Stimulated activated CD4-positive, alpha-beta T cell treated with anti-CD3 and anti-CD28 coated beads, Interleukin-15, amount 100 ng/mL, for 1 hour (primary cell): ENCODE measurements at places on chromosomes 3 and 15.

DNA sequence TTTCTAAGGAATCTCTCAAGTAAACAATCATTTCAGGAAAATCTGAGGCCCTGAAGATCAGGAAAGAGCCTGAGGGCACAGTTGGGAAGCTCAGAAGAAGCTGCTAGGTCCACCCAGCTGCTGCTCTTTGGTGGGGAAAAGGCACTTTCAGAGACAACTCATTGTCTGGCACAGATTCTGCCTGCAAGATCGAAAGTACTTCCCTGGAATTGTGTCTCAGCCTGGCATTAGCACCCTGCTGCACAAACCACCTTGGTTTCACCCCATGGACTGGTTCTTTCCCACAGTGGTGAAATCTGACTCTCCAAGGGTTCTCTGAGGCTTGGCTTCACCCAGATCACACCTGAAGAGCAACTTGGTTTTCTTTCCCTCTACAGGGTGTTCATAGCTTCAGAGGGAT is 18.7 kb downstream of the THRB start:
- no peak for DNase-seq

GRCh38 chr3:71578054-71578751 is 5.3 kb downstream of the FOXP1 start:
- no peak for DNase-seq

GRCh38 chr15:41572866-41573265 is 13.9 kb downstream of the TYRO3 start:
- no peak for DNase-seq

DNA sequence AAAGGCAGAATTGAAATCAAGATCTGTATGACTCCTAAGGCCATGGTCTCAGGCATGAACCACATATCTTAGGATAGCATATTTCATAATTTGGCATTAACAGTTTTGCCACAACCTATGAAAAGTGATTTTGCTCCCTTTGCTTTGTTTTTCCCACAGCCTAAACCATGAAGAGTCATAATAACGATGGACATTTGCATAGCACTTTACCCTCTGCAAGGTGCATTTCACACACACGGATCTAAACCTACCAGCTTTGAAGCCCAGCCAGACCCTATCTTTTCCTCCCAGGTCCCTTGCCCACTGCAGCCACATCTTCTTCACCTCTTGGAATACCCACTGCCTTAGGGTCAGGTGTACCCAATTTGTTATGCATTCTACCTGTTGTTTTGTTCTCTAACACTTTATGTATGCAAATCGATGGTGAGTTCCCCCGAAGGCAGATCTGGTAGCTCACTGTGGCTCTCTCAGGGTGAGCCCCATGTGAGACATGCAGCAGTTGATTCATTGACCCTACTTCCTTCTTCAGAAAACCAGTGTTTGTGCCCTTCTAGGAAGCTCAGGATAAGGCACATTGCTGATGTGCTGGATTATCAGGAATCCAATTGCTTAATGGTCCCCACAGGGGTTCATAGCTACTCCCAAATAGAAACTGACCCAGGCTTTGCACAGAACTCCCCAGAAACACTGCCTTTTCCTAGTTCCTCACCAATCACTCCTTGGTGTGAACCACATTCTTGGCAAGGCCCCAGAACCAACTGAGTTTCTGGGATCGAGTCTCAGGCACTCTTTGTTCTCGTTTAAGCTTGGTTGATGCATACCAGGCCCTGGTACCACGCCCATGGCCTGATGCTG is 8.7 kb downstream of the ARHGAP31 start:
- no peak for DNase-seq

DNA sequence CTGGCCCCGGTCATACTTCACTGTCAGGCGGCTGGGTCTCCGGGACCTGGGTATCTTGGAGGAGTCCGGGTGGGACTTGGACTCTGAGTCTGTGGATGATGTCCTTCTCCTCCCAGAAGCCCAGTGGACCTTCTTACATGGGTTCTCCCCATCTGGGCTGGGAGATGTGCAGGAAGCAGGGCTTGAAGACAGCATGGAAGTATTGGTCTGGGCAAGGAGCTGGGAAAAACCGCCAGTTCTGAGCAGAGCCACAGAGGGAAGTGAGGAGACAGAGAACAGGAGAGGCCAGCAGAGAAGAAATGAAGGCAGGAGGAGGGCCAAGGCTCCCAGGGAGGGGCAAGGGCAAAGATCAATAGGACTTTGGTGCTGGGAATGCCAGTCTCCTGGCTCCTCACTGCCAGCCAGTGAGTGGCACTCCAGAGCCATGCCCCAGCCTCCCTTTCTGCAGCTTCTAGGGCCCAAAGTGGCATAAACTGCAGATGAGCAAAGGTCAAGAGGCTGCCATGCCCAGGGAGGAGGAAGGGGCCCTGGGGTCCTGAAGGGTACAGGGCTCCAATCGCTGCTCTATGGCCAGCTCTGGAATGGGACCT is at the start of gene PPP1R14D:
Gene PPP1R14D (minus strand): TSS at position 262 of the 590 bp plus-strand sequence. CDS start 67 bp downstream, at position 195.
- no peak for DNase-seq

DNA sequence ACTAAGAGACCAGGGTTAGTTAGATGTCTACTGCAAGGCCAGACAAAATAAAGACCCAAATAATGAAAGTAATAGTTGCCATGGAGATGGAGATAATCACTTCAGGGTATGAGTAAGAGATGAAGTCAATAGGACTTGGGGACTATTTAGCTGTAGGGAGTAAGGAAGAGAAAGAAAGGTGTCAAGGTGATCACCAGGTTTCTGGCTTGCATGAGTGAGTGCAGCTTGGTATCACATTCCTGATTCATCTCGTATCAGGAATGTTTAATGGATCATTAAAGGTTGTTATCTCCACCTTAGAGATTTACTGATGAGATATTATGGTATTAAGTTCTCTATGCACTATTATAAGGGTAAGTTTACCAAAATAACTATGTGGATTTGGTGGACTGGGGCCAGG is 357.4 kb upstream of the ATP11B start:
- no peak for DNase-seq

GRCh38 chr3:61414456-61414855 is 146.9 kb upstream of the PTPRG start:
- no peak for DNase-seq

DNA sequence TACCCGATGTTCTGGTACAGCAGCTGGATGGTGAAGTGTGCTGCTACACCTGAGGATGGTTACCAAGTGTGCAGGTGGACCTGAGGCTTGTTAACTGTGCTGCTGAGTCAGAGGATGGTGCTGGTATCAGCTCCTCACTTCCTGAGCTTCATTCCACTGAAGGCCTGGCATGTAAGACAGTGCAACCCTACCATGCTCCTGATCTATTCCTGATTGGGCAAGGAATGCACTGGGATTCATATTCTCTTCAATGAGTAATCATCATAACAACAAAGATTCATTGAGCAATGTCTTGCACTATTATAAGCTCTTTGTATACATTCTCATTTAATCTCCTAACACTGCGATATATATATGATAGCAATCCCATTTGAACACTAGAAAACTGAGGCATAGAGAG is 62.9 kb upstream of the THSD4 start:
- no peak for DNase-seq

DNA sequence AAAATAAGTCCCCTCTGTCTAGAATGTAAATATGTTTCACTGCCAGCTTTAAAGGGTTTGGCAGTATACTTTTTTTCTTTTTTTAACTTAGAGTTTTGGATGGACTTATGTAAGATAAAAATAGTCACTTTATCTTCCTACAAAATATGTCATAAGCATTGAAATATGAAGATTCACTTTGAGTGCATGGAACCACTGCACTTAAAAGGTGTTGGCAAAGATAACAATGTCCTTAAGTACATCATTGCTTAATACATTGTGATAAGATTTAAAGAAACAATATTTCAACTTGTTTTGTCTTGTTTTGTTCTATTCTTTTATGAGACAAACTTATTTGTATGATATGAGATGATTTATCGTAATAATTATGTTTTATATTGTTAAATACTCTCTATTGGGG is 66.3 kb upstream of the NAALADL2 start:
- DNase-seq = no peak

- DNase-seq = no peak
These were observed 23.5 kb upstream of the LRTM1 start for GRCh38 chr3:54951405-54951804.

- no peak for DNase-seq
These were observed 214.6 kb upstream of the MDFIC2 start for GRCh38 chr3:70527026-70527425.

GRCh38 chr15:69929905-69930630 is 167.6 kb downstream of the TLE3 start:
- no peak for DNase-seq

DNA sequence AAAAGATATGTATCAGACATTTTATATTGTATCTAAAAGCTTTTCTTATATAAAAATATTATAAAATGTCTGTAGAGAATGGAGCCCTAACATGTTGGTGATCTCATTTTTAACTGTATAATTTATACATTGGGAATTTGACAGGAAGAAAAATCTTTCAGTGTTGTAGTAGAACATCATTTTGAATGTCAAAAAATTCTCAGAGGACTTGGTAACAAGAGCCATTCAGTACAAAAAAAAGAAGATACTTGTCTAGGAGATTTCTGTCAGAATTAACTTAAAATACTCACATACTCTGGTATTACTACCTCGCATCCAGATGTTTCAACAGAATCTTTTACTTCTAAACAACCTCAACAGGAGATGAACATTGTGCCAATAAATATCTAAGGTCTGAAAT is 1277.9 kb downstream of the ROBO2 start:
- no peak for DNase-seq

DNA sequence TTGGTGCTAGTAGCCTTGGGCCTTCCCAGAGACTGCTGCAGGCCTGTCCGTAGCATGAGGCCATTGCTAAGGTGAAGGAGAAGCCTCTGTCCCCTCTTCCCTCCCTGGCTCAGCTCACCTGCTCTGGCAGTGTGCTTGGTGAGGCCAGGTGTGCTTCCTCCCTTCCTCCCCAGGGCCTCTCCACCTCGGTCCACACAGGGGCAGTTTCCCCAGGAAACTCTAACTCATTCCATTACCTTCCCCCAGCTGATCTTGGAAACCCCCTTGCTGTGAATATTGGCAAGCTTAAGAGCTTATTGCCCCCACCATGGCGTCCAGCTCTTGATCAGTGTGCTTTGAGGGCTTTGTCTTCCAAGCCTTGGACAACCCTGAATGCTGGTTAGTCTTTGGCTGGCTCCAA is 52.7 kb downstream of the ZNF445 start:
- no peak for DNase-seq

DNA sequence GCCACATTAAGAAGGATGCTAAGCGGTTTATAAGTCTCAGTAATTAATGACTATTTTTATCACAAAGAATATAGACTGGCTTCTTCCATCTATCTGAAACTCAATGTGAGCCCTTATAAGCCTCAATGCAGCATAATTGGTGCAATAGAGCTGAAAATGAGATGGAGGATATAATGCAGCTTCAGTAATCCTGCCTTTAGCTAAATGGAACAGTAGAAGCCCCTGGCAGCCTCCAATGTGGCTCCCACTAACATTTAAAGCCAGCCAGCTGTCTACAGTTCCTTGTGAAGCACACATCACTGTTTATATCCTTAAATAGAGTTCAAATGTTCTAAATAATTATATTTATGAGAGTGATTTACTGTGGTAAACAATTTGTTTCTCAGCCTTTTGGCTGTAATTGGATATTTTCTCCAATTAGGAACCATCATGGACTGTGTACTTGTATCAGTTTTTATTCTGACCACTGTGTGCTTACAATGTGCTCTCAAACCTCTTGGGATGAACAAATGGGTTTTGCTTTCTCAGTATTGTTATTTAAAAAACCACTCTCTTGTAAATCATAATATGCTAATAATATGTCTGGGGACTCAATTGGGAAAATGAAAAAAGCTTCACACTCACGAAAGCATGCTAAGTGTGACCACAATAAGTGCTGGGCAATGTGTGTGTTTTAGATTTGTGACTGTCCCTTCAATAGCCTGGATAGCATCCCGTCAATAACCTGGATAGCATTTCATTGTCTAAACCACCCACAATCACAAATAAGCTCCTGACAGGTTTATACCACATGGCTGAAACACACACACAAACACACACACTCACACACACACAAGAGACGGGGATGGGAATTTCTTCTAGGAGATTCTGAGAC is 366.6 kb downstream of the GBE1 start:
- no peak for DNase-seq

GRCh38 chr3:112670824-112671223 is 29.9 kb upstream of the CCDC80 start:
- DNase-seq = no peak

- DNase-seq = no peak
These were observed 310.3 kb downstream of the FGF12 start for GRCh38 chr3:192417017-192417416.

DNA sequence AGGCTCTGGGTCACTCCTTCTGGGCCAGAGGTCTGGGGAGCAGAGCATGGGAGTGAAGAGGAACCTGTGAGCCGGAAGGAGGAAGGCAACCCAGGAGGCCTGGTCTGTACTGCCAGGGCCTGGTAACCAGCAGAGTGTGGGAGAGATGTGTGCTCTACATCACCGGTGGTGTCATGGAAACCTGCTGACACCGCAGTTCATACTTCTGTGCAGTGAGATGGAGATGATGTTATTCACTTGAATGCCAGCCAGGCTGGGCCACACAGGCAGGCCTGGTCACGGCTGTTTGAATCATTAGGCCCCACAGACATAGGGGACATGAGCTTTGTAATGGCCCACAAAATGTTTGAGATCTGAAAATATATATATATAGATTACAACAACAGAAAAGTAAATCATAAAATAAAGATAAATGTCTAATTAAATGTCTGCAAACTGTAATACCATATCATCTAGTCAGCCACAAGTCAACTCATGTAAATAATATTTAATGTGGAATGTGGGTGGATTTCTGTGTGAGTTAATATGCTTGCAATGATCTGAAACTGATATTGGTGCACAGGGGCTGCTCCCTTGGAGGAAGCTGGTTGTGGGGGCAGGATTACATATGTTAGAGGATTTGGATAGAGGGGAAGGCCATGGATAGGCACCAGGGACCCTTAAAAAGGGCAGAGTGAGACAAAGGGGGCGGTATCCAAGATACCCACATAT is 108.5 kb upstream of the PFN2 start:
- no peak for DNase-seq

DNA sequence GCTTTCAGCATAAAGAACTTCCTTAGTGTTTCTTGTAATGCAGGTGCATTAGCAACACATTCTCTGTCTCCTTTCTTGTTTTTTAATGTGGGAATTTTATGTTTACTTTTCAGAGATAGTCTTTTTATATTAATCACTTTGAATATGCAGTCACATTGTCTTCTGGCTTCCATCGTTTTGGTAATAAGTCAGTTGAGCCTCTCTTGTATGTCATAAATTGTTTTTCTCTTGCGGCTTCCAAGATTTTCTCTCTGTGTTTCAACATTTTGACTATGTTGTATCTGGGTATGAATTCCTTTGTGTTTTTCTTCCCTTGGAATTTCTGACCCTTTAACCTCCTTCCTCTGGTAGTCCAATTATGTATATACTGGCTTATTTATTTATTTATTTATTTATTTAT is 25.3 kb downstream of the GABRG3 start:
- no peak for DNase-seq
